CD4-positive, CD25-positive, alpha-beta regulatory T cell (primary cell): ENCODE measurements at places on chromosomes 2 and 18.

DNA sequence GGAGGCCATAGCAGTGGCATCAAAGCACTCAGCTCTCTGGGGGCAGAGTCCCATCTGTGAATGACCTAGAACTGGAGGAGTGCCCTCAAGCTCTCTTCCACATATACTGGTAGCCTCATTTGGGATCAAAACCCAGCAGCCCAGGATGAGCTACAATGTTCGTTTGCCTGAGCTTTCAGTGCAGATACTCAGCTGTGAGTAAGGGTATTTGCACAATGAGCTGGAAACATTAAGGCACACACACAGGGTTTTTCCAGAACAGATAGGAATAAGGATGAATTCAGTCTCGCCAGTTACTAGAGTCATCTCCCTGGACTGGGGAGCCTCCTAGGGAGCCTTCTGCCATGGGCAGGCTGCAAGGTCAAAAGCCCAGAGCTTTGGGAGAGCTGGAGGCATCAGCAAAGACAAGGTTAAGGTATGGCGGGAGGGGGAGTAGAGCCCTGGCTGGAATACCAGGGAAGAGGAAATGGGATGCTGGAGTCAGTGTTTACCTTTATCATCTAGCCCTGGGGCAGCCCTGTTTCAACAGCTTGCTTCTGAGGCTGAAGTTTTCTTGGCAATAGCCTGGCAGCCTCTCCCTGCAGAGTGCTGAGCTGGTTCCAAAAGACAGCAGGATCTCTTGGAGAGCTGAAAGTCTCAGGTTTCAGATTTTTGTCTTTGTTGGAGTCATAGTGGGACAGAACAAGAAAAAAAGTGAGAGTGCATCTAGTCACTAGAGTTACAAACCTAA is 187.7 kb downstream of the LOXHD1 start:
- DNase-seq = no peak

DNA sequence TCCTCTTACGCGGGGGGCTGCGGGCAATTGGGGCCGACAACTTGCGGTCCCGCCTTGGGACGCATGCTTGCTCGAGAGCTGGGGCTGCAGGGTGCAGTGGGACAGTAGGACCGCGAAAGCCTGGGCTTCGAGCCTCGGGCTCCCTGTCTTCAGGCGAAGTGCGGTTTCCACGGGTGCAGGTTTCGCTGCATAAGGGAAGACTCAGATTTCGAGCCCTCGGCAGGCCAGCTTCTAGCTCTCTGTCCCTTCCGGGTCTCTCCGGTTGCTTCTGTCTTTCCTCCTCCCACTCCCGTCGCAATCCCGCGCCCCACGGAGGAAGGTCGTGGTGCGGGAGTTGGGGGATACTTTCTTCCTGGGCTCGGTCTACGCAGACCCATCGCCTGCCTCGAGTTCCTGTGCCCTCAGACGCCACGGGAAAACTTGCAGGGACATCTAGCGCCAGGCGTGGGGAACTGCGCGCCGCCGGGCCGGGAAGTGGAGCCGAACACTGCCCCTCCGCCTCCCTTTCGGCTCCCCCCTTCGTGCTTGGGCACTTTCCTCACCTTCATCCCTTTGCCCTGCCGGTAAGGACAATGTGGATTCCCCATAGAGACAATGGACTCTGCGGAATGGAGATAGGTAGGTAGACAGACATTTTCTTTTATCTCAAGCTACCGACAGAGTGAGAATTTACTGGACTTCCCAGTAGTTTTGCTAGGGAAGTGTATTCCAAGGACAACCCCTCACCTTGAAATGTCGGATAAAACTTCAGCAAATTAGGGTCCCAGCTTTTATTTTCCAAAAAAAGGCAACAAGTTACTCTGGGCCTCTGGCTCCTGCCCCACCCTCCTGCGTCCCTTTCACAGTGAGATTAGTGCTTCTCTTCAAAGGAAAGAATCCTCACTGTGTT is 4.2 kb upstream of the HOXD13 start:
- DNase-seq = no peak

DNA sequence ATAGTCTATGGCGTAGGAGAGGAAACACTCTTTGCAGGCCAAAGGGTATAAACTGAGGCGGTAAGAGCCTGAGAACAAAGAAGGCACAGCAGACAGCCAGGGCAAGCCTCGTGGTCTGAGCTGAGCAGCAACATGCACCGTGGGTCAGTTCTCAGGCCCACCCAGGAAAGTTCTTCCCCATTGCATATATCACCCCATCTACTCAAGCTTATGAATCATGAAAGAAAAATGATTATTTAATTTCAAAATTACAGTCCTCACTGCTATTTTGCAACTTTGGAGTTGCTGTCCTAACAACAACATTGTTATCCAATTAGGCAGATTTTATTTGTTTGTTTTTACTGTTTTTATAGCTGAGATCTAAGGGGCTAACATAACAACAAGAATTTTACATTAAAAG is 54.7 kb upstream of the RIOK3 start:
- no peak for DNase-seq

DNA sequence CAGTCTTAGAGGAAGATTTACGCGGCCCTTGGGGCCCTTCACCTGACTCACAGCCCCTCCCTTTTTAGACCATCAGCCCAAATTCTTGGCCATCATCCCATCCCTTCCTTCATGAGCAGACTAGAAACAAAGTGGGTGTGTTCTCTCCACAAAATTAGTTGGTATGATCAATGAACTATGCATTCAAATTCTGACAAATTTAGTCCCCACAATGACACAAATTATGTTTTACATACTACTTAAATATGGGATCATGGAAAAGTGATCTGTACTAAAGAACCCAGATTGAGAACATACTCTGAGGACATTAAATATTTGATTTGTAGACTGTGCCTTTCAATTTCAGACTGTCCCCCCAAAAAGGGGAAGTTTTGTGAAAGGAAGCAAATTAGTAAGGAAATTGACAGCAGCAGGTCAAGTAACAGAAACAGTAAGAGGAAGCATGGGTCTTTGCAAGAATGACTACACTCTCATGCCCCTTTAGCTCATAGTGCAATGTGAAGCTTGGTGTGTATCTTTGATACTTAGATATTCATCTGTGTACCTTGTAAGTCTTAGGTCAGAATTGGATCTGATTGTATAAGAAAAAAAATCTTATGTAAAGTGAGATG is 2.2 kb upstream of the MAPRE2 start:
- no peak for DNase-seq

DNA sequence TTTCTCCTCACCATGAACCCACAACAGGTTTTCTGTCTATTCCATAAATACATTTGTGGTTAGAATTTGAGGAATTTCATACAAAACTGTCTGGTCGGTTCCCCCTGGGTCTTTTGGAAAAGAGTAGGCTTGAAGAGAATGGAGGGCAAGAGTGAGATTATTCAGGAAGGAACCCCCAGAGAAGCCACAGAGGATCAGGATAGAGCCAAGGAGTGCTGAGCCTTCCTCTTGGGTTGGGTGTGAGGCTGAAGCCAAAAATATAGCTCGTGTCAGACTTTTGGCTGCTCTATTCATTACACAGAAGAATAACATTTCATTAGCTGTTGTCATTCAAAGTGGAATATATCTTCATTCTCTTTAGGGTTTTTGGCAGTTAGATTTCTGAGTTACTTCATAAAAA is 45.9 kb upstream of the YES1 start:
- DNase-seq = no peak

- DNase-seq = no peak
These were observed 104.1 kb upstream of the FZD5 start for GRCh38 chr2:207873794-207874193.
